ENCODE measurements at places on chromosomes 11 and 22.

- no peak for DNase-seq
These were observed 14.0 kb downstream of the EP300 start for GRCh38 chr22:41106122-41106968.

DNA sequence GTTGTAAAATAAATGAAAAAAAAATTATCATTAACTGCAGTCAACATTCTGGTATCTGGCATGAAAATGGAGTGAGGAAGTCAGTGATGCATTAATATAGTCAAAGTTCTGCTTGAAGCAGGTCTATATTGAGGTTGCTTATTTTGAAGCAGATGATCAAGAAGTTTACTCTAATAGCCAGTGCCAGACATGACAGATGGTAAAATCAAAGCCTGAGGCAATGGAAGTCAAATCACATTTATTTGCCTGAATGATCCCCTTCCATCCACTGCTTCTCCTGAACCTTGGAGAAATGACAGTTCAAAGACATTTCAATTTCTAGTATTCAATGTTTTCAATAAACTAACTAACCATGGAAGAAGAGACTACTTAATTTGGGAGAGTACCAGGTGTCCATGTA is 430.0 kb downstream of the FAM181B start:
- no peak for DNase-seq

DNA sequence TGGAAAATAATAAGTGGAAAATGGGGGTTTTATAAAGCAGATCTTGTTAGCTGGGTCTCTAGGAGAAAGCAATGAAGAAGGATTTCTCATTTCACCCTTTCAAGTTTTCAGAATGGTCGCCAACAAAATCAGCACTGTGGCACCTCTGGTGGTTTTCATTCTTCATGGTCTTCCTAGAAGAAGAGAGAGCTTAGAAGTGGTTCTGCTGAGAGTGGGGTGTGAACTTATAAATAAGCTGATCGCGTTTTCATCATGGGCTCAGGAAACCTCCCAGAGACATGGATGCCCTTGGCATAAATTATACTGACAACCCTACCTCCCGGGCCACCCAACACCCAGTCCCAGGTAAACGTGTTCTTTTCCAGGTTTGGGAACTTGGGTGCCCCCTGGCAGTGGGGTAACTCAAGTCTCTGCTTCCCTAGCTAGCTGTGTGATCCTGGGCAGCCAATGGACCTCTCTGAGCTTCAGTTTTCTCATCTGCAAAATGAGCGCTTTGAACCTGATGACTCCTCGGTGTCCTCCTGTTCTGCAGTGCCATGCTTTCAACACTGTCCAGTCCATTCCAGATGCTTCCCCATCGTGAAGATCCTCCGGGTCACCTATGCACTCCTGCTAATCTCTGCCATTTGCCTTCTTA is 72.6 kb upstream of the GRAMD1B start:
- DNase-seq = no peak

GRCh38 chr11:18802381-18803257 is 11.0 kb upstream of the PTPN5 start:
- peak; percentile 68 for DNase-seq

DNA sequence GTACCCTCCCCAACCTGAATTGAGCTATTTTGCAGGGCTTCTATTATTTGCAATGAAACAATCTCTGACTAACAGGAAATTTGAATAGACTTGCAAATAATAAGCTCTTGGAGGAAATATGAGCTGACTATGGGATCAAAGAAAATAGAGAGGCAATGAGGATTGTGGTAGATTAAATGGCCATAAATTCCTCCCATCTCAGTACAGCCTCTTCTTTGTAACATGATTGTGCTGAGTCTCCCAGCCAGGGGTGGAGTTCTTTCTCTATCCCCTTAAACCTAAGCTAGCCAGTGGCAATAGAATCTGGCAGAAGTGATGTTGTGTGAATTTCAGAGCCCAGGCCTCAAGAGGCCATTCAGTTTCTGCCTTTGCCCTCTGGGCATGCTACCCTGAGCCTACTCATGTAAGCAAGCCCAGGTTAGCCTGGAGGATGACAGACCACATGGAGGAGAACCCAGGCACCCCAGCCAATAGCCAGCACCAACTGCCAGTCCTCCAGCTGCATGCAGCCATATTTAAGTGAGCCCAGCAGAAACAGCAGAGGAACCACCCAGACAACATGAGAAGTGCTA is 86.8 kb upstream of the TP53I11 start:
- DNase-seq = no peak

DNA sequence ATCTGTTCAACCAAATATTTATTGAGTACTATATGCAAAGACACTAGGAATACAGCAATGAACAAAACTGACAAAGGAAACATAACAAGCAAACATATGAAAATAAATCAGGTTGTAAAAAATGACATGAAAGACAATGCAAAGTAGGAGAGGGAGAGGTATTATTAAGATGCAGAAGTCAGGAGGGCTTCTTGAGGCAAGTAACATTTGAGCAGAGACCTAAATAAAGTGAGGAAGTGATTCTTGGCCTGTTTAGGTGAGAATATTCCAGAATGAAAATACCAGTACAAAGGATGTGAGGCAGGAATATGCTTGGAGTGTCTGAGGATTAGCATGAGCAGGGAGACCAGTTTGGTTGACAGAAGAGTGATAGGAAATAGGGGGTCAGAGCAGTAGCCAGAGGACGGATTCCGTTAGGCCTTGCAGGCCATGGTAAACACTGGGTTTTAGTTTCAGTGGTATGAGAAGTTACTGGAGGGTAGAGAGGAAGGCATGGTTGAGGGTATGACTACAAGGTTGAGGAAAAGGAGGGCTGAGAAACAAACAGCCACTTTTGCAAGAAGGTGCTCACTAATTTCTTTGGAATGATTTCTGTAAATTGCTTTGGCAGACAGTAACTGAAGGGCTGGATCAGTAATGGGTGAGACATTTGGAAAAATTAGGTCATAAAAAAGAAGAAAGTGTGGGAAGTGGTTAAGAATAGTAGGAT is 191.9 kb downstream of the SWAP70 start:
- no peak for DNase-seq

- no peak for DNase-seq
These were observed 1.2 kb downstream of the IFITM1 start for GRCh38 chr11:315051-315481.

DNA sequence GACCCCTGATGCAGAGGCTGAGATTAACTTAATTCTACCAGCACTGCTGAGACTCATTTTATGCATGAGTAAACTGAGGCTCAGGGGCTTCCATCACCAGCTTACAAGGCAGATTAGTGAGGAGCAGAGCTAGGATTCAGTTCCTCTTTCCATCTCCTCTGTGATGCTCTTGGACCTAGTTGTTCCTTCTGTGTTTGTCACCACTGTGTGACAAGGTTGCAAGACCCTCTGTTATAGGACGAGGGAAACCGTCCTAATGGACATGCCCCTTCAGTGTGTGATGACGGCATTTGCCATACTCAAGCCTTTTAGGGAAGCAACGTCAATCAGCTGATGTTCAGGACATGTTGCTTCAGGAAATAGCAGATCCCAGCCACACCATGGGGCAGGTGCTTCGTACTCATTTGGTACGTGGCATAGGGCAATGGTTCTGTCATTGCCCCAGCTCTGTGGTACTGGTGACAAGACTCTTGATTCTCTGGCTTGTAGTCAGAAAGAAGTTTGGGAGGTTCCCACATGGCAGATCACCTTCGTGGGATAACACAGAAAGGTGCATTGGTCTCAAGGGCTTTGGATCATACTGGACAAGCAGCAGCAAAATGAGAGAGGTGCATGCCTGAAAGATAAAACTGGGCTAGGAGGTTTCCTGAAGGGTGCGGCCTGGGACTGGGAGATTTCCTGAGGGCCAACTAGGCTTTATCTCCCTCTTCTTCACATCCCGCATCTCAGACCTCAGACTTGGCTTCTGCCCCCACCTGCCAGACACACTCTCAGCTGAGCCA is 23.9 kb upstream of the CD44 start:
- no peak for DNase-seq

DNA sequence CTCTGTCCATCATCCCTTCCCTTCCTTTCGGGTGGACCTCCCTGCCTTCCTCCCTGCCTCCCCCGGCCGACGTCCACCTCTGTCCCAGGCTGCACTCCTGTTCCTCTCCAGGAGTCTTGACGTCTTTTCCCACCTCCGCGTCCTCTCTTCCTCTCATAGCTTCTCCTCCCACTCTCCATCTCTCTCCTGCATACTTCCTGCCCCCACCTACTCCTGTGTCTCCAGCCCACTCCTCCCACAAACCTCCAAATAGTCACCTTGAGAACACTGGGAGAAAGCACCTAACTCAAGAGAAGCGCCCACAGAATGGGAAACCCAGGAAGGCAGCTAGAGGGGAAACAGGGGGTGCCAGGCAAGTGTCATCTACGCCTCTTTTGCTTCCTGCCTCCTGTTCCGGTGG is 60.8 kb downstream of the PDE2A start:
- DNase-seq = no peak

- DNase-seq = no peak
These were observed 32.5 kb upstream of the ATXN10 start for GRCh38 chr22:45638834-45639746.

DNA sequence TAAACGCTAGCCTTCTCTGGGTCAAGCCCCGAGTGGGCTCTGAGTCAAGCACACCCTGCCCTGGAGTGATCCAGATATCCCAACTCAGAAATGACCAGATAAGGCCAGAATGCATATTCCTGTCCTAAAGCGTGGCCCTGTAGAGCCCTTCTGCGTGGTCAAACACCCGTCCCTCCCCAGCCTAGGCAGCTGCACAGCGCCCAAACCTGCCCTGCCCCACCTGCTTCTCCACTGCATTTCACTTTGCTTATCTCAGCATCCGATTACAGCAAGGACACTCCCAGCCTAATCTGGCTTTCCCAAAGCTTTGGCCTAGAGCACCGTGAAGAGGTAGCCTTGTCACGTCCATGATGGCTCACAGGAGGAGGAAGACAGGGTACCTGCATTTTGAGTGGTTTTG is 11.9 kb upstream of the TMPRSS4 start:
- DNase-seq = no peak

- no peak for DNase-seq
These were observed 128.2 kb downstream of the BRD1 start for GRCh38 chr22:49699476-49699875.

- DNase-seq = no peak
These were observed 249.0 kb downstream of the DYNC2H1 start for GRCh38 chr11:103358251-103358650.

GRCh38 chr11:75311858-75312288 is 39.6 kb downstream of the ARRB1 start:
- no peak for DNase-seq

DNA sequence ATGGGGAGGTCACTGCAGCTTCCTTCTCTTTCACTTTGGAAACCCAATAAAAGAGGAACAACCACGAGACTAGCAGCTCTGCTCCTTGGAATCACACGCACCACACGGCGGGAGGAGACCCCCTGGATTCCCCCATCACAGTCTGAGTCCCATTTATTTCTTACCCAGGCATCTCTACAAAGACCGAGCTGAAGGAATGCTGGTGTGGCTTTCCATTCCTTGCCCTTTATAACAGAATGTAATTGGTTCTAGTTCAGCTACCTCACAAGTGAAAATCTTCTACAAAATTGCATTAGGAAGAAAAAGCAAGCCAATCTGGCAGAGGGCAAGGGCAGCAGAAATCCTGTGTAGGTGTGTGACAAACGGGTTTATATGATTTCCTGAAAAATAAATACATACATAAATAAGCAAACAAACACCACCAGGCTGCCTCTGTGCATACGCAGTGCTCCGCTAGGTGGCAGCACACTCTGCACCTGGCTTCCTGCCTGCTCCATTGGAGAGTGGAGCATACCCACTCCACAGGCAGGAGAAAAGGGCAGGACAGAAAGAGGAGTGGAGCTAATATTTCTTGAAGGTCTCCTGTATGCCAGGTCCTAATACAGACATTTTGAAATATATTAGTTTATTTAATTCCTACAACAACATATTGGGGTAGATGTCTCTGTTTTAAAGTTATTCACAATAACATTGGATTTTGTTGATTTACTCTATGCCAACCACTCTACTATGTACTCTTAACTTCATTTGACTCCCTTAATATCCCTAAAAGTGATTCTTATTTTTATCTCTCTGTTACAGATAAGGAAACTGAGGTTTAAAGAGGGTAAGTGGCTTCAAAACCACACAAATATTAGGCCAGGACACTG is 673.1 kb downstream of the KCNA4 start:
- DNase-seq = no peak

GRCh38 chr11:98227278-98227677 is 793.5 kb upstream of the CNTN5 start:
- no peak for DNase-seq

DNA sequence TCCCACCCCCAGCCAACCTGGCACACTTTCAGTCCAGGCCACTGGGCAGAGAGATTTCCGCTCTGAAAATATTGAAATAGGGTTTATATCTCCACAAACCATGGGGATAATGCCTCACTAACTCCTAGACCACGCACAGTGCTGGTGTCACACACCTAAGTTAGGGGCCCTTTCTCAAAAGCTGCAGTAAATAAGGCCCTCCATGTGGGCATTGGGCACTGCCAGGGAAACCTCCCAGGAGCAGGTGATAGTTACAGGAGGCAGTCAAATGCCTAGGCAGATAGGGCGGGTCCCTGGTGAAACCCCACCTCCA is 3.1 kb upstream of the IL10RA start:
- DNase-seq = no peak

DNA sequence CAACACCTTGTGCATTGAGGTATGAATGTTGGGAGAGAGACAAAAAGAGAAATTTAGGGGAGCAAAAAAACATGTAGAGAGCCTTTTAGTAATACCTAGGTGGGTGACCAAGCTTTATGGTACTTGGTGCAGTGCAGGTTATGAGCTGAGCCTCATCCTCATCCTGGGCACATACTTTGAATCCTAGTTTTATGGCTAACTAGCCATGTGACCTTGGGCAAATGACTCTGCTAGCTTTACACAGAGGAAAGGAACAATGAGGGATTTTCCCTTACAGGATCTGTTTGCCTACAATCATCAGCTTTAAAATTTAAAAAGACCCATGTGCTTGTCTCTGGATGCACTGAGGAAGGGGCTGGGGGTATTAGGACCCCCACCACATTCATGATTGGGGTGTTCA is 187.8 kb upstream of the ISX start:
- DNase-seq = no peak

GRCh38 chr11:111990381-111990780 is 34.8 kb upstream of the DLAT start:
- no peak for DNase-seq

DNA sequence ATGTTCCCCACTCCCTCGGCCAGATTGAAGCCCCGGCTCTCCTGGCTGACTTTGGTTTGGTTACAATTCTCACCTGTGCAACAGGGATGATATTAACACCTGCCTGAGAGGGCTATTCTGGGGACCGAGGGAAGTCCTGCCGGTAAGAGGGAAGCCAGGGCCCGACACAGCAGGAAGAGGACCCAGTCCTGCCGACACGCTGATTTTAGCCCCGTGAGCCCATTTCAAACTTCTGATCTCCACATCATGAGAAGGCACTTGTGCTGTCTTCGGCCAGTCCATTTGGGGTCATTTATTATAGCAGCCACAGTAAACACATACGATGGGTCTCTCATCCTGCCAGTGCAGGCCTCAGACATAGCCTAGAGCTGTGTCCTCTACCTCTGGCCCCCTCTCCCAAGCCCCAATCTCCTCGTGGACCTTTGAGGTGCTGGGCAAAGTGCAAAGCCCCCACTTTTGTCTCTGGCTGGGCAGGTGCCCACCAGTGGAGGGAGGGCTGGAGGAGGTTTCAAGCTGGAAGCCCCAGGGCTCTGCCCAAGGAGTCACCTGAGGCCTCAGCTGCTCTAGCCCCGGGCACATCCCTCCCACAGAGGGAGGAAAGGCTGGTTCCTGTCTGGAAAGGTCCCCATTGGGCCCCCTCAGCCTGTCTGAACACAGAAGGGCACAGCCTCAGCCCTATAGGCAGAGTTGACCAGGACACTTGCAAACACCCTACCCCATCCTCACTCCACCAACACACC is 59.1 kb upstream of the FGF3 start:
- DNase-seq = no peak
